ENCODE measurements at places on chromosomes 3 and 15.

DNA sequence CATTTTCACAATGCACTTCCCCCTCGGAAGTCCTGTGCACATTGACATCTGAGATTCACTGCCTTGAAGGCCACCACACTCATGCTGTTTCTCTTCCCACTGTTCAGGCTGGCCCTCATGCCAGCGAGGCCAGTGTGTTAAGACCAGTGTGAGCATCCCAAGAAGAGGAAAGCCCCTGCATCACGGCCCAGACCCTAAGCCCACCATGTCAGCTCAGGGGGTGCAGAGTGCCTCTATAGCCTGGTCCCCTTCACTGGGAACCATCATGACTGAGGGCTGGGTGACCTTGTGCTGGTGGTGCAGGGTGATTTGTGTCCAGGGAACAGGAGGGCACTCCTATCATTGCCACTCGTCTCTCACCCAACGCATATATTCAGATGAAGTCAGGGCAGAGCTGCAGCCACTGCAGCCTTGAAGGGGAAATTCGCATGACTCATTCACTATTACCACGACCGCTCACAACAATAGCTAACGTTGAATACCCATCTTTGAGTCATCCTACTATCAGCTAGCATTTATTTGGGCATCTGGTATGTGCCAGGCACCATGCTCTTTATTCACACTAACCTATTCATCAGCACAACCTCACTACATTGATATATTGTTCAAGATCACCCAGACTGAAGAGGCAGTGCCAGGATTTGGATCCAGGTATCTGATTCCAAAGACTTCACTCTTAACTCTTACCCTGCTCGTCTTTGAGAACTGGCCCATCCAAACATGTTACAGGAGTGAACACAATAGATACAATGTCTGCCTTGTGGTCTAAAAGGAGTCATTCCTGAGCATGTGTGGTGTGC, 58.8 kb upstream of the SLC6A11 start:
- no peak for DNase-seq

DNA sequence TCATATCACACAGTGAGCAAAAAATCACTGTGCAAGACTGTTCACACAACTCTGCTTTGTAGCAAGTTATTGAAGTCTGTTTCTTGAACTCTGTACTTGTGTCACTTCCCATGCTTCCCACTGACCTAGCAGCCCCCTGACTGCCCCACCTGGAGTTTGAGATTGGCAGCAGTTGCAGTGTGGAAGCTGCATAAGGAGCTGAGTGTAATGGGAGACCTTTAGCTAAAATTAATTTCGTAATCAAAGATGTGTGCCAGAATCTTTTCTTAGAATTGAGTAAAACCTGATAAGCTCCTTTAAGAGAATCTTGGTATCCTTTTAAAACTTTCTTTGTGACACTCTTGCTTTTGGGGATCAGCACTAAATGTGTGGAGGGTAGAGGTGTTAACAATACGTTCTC, 42.8 kb downstream of the NKIRAS1 start:
- DNase-seq: no peak

- DNase-seq: no peak
Measured at GRCh38 chr15:48929661-48930060, 34.1 kb downstream of the SHC4 start.

DNA sequence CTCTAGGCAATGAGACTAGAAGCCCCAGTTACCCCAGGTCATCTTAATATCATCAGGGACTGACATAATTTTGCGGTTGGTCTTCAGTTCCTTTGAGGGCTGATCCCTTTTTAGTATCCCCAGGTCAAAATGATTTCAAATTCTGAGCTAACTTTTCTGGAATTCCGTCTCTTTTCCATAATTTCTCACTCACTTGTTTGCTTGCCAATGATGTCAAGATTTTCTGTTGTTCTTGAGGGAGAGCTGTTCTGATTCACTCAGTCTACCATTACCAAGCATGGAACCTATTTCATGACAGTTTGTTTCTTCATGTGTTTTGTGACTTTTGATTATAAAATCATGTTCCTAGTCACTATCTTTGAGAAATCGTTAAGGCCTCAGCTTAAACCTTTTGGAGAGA, 190.5 kb upstream of the LYSMD4 start:
- no peak for DNase-seq

GRCh38 chr3:179608931-179609720, 4.5 kb downstream of the NDUFB5 start:
- DNase-seq: no peak

DNA sequence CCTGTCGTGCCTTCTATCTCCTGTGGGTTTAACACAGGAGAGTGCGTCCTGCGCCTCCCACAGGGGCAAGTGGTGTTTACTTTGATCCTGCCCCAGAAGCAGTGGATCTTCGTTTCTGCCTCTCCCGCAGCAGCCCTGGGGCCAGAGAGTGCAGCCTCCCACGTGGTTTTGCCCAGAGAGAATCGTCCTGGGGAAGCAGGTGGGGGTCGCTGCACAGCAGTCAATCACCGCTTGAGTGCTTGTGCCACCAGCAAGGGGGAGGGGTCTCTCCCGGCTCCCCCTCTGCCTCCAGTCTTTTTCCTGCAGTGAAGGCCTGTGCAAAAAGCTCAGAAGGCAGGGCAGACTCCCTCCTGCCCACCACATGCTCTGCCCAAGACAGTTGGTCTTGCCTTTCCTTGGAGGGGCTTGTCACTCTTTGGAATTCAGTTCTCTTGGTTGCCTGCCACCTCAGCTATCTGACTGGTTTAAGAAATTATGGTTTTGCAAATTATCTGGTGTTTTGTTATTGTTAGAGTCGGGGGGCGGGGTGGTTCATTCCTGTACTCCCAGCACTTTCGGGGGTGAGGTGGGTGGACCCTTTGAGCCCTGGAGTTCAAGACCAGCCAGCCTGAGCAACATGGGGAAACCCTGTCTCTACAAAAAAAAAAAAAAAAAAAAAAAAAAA, 26.9 kb downstream of the STOML1 start:
- no peak for DNase-seq
